IPS DF 6.9 (cell line): ENCODE measurements at places on chromosomes 16 and 17.

DNA sequence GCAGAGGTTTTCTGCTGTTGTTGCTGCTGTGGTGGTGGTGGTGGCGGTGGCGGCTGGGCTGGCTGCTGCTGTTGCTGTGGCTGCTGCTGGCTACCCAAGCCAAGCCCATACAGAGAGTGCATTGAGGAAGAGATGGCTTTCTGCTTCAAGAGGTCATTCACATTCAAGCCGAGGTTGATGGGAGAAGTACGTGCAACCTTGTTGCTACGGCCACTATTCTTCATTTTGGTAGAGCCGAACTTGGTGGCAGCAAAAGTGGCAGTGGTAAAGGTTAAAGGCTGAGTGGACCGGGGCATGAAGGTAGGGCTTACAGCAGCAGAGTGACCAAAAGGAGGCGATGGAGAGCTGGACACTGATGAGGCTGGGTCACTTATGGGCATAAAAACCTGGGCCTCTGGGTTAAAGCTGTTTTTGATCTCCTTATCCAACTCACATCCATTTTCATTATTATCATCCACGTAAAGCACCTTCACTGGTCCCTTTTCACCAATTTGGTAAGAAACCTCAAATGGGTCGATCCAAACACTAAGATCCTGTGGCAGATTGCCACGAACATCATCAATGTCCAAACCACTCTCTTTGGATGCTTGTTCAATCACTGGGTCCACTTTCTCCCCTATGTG, 2.8 kb downstream of the TOB1 start:
- no peak for DNase-seq

DNA sequence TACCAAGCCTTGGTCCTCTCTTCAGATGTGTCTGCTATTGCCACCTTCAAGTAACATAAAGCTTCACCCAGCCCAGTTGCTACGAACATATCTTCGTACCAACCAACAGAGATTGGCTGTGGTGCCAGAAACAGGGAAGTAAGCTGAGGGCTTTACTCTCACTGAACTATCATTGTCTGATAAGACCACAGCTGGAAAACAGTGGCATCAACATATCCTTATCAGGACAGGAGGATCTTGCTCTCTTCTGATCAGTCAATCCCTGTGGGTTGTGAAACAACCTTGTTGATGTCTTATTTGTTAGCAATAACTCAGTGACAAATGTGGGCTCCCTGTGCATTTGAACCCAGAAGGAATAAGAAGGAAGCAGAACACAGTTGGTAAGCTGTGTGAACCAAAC, 446.3 kb upstream of the MAF start:
- DNase-seq: no peak

DNA sequence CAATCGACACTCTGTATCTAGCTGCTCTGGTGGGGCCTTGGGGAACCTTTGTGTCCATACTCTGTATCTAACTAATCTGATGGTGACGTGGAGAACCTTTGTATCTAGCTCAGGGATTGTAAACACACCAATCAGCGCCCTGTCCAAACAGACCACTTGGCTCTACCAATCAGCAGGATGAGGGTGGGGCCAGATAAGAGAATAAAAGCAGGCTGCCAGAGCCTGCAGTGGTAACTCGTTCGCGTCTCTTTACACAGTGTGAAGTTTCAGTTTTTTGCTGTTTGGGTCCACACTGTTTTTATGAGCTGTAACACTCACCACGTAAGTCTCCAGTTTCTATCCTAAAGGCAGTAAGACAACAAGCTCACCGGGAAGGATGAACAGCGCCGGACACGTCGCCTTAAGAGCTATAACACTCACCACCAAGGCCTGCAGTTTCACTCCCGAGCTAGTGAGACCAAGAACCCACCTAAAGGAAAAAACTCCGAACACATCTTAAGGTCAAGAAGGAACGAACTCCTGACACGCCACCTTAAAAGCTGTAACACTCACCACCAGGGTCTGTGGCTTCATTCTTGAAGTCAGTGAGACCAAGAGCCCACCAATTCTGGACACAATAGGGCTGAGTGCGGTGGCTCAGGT, 64.6 kb downstream of the KPNA2 start:
- no peak for DNase-seq

- DNase-seq: no peak
These were observed 1.5 kb downstream of the FCSK start for GRCh38 chr16:70455910-70456309.

- DNase-seq: no peak
These were observed 33.9 kb downstream of the NGFR start for GRCh38 chr17:49528966-49529365.

DNA sequence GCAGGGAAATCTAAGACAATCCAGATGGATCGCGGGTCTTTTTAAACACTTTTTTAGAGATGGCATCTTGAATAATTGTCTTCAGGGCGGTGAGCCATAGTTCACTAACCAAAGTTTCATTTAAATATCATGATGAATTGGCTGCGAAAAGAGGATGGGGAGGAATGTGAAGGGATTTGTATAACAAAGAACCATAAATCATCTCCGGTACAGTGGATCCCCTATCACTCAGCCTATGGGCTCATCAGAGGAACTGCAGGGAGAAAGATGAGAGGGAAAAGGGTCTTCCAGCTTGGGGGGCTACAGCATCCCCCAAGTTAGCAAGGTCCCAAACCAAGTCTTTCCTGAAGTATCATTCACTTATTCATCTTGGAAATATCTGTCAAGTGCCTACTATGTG, 16.7 kb upstream of the DDX52 start:
- DNase-seq: no peak

DNA sequence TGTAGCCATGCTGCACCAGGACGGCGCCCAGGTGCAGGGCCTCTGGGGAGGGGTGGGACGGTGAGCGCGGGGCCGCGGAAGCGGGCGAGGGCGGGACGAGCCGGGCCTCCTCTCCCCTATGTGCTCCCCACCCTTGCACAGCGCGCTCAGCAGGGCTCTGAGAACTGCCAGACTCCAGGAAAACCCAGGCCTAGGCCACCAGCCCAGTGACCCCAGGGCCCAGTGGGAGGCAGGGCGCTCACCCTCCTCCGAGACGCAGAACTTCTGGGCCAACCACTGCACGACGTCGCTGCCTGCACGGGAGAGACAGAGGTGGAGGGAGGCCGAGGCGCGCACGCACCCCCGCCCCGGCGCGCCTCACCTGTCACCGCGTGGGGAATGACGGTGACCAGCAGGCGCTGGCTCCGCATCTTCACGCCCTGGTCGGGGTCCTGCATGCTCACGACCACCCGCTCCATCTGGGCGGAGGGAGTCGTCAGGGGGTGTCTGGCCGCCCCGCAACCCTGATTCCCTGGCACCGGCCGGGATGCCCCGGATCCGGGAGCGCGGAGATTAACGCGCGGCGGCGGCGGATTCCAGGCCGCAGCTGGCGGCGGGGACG, 603 bp downstream of the RGS11 start:
- no peak for DNase-seq

DNA sequence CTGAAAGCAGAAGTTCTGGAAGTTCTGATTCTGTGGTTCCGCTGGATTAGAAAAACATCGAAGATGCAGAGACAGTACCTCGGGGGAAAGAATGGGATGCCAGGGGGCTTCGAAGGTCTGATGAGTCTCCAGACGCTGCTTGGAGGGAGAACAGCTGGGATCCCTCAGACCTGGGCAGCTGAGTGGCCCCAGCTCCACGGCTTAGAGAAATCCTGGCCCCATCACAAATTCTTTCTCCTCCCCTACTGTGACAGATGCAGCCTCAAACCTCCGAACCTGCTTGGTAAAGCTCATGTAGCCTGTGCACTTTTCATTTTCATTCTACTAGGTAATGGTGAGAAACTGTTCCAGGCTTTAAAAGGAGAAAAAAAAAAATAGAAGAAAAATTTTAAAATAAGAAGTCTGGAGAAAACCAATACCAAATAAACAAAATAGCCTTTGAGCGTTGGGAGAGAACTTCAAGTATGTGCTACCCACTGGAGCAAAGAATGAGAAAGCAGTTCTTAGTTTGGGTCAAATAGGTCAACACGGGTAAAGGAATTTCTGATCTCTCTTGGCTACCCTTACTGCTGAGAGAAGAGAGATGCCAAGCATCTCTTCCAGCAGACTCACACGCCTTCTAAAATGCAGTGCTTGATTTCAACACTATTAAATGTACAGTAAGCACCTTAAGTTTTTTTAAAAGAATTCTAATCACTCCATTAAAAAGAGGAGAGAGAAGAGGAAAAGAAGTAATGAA, 19.9 kb downstream of the MAF start:
- no peak for DNase-seq
